Lung microvascular endothelial cell (primary cell): ENCODE measurements at places on chromosomes 7 and 10.

GRCh38 chr10:69217119-69217754 is 2.9 kb upstream of the HKDC1 start:
- peak; percentile 39 for DNase-seq

- no peak for DNase-seq
Observed at GRCh38 chr10:116961406-116962251, 43.4 kb downstream of the SHTN1 start.

DNA sequence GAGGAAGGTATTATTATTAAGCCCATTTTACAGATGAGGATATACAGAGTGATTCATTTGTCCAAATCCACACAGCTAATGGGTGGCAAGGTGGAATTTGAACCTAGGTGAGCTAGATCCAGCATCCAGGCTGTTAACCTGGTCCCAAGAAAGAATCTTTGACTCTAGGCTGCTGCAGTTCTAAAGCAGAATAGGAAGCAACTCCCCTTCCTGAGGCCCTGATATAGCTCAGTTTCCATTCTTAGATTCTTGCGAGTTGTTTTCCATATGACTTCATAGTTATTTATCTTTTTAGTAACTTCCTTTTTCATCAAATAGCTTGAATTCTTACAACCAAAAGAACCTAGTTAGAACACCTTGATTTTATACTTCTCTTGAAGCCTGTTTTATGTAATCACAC is 24.1 kb upstream of the ZC3HAV1L start:
- peak; percentile 61 for DNase-seq

GRCh38 chr7:35483568-35483967 is 211.4 kb downstream of the HERPUD2 start:
- no peak for DNase-seq

DNA sequence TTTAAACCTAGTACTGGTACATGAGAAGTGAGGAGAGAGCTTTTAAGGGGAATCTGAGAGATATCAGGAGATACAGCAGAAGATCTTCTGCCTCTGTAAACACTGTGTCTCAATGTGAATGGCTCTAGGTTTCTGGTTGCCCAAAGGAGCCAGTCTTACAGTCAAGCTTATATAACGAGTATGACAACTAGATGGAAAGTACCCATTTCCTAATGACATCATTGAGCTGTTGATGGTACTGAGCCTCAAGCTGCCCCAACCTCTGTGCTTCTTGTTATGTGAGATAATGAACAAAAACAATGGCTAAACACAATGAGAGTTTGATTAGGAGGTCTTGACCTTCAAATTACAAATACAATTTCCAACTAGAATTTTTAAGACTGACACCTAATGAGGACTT is 451.5 kb downstream of the SORCS1 start:
- DNase-seq, result no peak
